ENCODE measurements at places on chromosomes 12 and 14.

GRCh38 chr12:30517320-30517719, 178.3 kb downstream of the IPO8 start:
- no peak for DNase-seq

GRCh38 chr12:50572287-50572686, 67.5 kb downstream of the DIP2B start:
- no peak for DNase-seq

GRCh38 chr14:65290830-65291229, 121.7 kb upstream of the FUT8 start:
- DNase-seq: no peak

DNA sequence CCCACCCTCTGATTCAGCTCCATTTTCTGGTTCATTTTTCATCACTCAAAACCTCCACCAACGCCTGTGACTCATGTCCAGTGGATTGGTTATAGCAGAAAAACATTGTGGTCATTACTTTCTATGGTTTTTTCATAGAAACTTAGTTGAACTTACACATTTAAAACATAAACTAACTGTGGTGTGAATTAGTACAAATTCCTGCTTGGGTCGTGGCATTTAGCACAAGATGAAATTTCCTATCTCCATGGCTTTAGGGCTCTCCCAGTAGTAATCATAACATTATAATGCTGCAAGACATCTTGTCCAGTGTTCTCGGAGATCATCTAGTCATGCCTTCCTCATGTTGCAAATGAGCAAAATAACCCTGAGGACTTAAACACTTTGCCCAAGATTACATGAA, 7.1 kb downstream of the RNASE7 start:
- DNase-seq: no peak

DNA sequence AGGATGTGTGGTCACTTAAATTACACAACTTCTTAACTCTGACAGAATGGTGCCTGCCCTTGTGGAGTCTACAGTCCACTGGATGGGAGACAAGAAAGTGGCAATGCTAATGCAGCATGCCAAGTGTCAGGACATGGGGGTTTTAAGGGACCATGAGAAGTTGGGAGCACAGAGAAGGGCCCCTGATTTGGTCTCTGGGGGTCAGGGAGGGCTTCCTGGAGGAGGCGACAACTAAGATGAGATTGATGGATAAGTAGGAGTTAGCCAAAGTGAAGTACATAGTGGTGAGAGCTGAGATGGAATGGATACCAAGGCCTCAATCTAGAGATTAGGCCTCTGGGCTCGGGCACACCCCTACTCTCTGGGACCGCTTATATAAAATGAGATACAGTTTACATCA, 236.7 kb downstream of the CHST11 start:
- DNase-seq: no peak

DNA sequence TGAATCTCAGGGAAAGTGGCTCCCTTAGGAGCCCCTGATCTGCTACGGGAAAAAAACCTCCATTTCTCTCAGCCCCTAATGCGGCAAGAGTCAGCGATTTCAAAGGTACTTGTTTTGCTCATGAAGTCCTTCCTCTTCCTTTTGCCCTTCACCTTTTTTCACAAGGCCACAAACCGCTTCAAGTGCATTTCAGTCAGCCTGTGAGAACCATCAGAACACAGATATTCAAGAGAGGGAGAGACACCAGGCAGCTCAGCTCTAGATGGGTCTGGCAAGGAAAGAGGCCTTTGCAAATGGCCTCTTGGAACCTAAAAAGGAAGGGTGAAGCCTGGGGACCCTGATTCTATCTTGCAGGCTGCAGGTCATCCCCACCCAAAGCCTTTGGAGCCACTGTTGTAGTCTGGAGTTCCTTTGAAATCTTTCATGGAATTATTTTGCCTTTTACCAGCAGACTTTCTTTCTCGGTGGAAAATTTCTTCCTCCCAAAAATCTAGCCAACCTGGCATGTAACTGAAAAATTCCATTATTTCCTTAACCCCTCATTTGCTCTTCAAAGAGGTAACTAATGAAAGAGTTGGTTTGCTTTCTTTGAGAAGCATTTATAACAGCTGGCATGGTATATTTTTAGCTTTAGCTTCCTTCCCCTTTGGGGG, 145.0 kb downstream of the SAMD4A start:
- no peak for DNase-seq

DNA sequence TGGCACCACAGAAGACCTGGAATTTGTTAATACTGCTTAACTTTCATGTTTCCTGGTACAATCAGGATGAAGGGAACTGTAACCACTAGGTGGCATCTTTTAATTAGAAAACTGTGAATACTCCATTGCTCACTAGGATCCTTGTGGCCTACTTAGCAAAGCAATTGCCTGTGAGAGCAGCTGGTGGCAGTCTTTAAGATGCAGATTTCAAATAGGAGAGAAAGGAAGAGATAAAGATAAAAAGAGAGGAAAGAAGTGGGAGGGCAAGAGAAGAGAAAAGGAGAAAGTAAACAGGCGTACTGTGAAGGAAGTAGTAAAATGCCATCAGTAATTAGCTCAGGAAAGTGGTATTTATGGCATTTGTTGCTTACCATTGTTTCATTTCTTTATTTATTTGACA, 114.5 kb downstream of the RAD51B start:
- DNase-seq: no peak

DNA sequence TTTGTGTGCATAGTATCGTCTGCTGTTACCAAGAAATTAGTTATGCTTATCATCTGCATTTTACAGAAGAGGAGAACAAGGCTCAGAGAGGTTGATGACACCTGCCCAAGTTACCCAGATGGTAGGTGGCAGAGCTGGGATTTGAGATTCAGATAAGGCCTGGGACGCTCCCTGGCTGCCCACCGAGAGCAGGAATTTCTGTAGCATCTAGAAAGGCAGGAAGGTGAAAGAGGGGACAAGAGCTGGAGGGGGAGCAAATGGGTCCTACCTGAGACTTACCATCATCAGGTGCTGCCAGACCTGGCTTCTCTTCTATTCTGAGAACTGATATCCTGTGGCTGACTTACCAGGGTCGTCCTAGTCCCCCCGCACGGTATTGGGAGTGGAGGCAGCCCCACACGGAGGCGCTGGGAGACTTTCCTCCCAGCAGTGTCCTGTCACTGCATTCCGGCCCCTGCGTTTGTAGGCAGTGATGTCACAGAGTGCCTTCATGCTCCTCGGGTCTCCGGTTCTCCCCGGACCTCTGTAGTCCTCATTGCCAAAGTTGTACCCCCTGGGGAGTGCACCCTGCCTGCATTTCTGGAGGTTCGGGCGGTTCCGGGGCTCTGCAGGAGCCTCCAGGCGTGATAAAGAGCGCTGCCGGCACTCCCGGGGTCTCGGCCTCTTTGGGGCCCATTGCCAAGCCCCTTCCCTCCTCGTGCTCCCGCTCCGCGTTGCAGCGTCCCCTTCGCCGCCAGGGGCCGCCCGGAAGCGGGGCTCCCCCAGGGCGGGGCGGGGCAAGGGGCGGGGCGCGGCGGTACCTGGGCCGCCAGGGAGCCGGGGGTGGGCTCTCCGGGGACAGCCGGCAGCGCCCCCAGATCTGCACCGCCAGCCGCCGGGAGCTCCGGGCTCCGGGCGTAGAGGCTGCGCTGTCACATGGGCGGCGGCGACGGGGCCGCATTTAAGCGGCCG, at the start of gene CABP1:
Gene CABP1, plus strand, starts transcription at position 856 of the 951 bp plus-strand sequence. Its CDS starts 60 bp downstream, at position 916.
- no peak for DNase-seq

DNA sequence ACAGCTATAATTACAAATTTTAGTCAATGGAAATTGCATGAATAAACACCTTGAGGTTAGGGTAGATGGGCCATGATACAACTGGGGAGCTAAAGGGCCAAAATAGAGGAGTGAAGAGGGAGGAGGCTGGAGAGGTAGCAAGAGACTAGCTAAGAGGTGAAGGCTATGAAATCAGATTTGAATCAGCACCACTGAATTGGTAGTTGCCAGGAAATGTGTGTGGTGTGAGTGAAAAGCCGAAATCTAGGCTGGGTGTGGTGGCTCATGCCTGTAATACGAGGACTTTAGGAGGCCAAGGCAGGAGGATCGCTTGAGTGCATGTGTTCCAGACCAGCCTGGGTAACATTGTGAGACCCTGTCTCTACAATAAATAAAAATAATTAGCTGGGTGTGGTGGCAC, 22.7 kb downstream of the YY1 start:
- DNase-seq: no peak

DNA sequence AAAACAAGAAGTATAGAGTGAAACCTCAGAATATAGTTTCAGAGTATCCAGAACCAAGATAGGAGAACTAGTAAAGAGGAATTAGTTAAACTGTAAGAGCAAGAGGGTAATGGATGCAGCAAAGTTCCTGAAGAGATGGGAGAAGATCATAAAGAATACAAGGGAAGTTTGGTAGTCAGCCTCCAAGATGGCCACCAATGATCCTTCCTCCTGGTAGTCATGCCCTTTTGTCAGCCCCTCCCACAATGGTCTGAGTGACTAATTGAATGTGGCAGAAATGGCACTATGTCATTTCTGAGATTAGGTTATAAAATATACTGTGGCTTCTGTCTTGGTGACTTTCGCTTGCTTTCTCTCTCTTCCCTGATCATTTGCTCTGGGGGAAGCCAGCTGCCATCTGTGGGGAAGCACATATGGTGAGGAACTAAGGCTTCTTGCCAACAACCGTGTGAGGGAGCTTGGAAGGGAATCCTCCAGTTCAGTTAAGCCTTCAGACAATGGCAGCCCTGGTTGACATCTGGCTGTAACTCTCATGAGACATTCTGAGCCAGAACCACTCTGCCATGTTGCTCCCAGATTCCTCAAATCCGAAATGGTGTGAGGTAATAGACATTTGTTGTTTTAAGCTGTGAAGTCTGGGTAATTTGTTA, 55.3 kb upstream of the AMN1 start:
- DNase-seq: no peak

GRCh38 chr12:55008944-55009585, 10.7 kb upstream of the NEUROD4 start:
- no peak for DNase-seq

DNA sequence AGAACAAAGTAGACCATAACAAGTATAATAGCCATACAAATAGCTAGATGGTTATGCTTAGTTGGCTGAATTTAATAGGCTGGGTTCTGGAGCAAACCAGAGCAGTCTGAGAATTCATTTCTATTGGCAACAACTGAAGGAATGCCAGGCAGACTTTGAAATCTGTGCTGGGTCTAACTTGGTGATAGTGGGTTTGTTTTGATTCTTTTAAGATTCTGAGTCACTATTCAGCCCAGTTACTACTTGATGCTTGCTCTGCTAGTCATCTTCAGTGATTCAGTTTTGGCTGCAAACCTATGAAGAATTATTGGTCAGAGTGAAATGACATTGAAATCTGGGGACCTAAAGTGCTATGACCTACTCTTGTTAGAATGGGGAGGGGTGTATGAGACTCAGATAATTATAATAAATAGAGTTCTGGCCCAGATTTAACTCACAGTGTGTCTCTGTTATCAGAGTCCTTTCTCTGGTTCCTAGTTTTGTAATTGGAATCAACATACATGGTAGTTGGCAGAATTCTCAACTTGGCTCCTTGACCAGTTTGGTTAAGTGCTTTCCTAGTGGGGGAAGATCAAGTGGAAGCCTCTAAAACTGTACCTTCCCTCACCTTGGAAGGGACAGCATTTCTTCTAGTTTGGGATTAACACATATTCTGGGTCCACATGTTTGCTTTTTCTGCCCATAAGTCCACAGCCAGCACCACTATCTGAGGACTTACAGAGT, 43.5 kb downstream of the MNAT1 start:
- DNase-seq: no peak

DNA sequence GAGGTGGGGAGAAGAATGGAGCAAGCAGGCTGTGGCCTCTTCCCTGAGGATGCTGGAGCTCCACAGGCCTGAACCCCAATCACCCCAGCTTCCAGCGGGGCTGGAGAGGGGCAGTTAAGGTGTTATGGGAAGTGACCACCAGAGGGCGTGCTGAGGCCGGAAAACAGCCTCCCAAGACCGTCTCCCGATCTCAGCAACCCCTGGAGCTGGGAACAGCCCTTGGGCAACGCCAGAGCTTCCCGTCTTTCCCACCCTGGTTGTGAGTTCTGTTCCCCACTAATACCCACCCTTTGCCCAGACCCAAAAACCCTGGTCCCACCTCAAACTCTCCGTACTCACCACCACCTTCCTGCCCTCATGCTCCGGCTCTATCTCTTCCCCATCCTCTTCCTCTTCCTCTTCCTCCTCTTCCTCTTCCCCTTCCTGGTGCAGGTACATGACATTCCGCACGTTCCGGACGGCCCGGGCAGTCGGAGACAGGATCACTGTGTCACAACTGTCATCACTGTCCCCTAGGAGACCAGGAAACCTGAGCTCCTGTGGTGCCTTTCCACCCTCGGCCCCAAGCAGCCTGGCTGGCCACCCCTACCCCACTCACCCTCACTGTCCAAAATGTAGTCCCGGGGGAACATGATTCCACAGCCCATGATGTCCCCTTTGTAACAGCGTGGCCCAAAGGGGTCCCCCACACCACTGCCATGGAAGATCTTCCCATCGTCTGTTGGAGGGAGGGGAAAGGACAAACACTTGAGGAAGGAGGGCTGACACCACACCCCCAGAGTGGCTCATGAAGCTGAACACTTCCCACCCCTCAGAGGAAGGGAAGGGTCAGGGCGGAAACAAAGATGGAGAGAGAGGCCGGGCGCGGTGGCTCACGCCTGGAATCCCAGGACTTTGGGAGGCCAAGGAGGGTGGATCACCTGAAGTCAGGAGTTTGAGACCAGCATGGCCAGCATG, 12.9 kb downstream of the SPRYD3 start:
- DNase-seq: no peak

DNA sequence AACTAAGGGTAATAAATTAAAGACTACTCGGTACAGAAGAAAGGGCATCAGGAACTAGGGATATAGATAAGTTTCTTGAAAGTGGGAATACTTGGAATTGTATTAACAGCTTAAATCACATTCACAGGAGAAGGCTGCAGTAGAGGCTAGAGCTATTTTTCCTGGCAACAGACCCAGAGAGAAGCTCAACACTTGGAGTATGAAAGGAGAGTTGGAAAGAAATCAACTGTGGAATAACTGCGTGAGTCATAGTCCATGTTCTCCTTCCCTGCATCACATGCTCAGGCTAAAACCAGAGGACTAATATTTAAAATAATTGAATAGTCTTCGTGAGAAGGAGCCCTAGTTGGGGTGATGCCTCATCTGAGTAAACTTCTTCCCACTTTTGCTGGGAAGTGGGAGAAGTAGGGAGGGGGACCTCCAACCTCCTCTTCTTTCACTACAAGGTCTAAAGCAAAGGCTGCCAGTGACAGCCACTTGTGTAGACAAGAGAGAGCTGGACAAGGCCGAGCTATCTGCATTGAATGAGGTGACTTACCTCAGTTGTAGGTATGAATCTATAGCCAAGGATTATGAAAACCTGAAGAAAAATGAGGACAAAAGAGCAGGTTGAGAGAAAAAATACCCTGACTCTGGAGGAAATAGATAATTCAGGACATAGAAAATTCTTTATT, 32.7 kb downstream of the DYRK2 start:
- no peak for DNase-seq

DNA sequence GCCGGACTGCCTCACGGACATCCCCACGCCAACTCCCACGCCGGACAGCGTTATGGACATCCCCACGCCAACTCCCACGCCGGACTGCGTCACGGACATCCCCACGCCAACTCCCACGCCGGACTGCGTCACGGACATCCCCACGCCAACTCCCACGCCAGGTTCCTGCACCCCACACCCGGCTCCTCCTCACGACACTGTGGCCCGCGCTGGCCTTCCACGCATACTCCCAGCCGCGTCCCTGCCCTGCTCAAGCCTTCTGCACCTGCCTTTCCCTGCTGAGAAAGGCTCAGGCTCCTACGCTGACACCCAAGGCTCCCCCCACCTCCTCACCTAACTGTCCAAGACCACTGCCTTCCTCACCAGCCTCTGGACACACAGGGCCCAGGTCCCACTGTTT, 9.7 kb downstream of the CACNA2D4 start:
- DNase-seq: no peak

- DNase-seq: no peak
Observed at GRCh38 chr14:83556065-83556464, 1973.9 kb upstream of the FLRT2 start.

All from activated naive CD4-positive, alpha-beta T cell (primary cell).